CD4-positive, alpha-beta T cell treated with Interleukin-15 for 1 hour (primary cell): ENCODE measurements at places on chromosomes 11 and 22.

- no peak for DNase-seq
These were observed 84.2 kb upstream of the WNT7B start for GRCh38 chr22:46061124-46061500.

GRCh38 chr11:78708388-78708787 lies 133.7 kb upstream of the NARS2 start:
- no peak for DNase-seq

- no peak for DNase-seq
These were observed 744 bp downstream of the PACSIN3 start for GRCh38 chr11:47185305-47186075.

GRCh38 chr22:33874206-33874605 lies 46.1 kb downstream of the LARGE1 start:
- no peak for DNase-seq

GRCh38 chr11:66643745-66644437 lies 5.4 kb downstream of the RBM4 start:
- no peak for DNase-seq

GRCh38 chr11:9330387-9331384 lies 16.3 kb upstream of the TMEM41B start:
- no peak for DNase-seq

DNA sequence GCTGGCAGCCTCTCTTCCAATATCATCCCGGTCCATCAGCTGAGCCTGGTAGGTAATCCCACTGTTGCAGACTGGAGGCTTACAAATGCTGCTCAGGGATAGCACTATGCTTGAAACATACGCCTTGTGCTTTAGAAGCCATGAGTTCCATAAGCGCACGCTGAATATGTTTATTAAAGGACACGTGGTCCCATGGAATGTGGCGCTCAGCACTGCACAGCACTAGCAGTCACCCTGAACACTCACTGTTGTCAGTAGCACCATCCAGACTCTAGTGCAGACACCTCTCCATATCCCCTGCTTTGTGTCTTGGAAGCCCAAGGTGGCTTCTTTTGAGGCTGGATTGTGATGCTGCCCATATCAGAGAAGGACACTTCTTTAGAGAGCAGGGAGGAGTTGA lies 120.9 kb downstream of the MAML2 start:
- no peak for DNase-seq

DNA sequence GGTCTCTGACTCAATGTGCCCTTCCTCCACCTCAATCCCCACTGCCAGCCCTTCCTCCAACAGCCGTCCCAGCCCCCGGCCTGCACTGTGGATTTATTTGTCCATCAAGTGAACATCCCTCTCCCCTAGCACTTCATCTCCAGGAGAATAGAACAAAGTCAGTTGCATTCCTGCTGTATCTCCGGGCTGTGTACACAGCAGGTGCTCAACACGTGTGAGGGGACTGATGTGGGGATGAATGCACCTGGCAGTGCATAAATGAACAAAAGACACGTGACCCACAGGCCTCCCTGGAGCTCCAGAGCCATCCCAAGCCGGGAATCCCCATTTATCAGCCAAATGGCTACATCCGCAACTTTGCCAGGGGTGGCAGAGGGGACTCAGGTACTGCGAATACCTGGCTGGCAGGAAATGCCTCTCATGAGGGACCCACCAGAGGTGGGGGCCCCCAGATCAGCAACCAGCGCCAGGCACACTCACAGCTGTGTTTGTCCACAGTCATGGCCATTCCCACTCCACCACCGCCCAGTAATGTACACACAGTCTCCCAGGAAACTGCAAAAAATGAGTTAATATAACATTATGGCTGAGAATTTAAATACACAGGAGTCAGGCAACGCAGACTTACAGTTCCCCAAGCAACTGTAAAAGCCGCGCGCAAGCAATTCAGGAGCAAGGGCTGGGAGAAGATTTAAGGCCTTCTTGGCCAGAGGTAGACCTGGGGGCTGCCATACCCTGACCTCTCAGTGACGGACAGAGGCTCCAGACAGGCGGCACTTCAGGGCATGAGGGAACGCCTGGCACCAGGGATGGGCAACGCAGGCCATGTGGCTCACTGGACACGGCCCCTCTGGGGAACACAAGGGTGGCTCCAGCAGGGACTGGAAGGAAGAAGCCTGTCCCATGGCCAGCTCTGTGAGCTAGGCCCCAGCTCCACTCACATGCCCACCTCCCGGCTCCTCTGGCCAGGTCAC lies 50.3 kb upstream of the TCF20 start:
- no peak for DNase-seq

- no peak for DNase-seq
These were observed at the start of gene OR51V1 for GRCh38 chr11:5200582-5200981. Gene OR51V1, minus strand, starts transcription at chr11:5200682. Its CDS starts 0 bp downstream, at chr11:5200682.
